ENCODE measurements at places on chromosomes 2 and 18. TPM values are rescaled to one million over a fixed set of nuclear protein-coding genes. Genes with fewer than 3 reads are reported as not detected.

ANKRD23 gene
- 1.1 TPM for total RNA-seq

CHMP1B gene
- 38.2 TPM for total RNA-seq

HOXD13 gene
- total RNA-seq, result not detected

ASTL gene
- total RNA-seq, result not detected

IL36G gene
- total RNA-seq, result not detected

PDCD1 gene
- total RNA-seq, result not detected

L3MBTL4 gene
- not detected for total RNA-seq

TAF1B gene
- total RNA-seq, result 10.0 TPM

TSPYL6 gene
- total RNA-seq, result not detected

FZD7 gene
- total RNA-seq, result 24.4 TPM

ROCK2 gene
- total RNA-seq, result 26.8 TPM

SPDYA gene
- 0.10 TPM for total RNA-seq

GREB1 gene
- 2.3 TPM for total RNA-seq

PLEKHB2 gene
- 29.1 TPM for total RNA-seq

SH3RF3 gene
- total RNA-seq, result 5.6 TPM

ZNF2 gene
- total RNA-seq, result 5.2 TPM

UCN gene
- total RNA-seq, result 1.2 TPM

CEP192 gene
- total RNA-seq, result 14.5 TPM

LCT gene
- total RNA-seq, result not detected

COL4A4 gene
- 35.2 TPM for total RNA-seq

RTP5 gene
- not detected for total RNA-seq

MAP2 gene
- total RNA-seq, result 5.8 TPM

ACADL gene
- total RNA-seq, result not detected

OTOS gene
- total RNA-seq, result not detected

CENPA gene
- 0.87 TPM for total RNA-seq

IL1R1 gene
- 506 TPM for total RNA-seq

Measured in cardiac ventricle fibroblast (primary cell).